ENCODE measurements at places on chromosomes 11 and 22. TPM values are rescaled to one million over a fixed set of nuclear protein-coding genes. Genes with fewer than 3 reads are reported as not detected.

Gene FOLR2
- total RNA-seq = 18.9 TPM

Gene OR56A1
- total RNA-seq = 0.03 TPM

Gene TSPO
- total RNA-seq = 322 TPM

Gene IGLL1
- not detected for total RNA-seq

Gene MSANTD4
- 14.6 TPM for total RNA-seq

Gene SYT8
- total RNA-seq = 218 TPM

Gene FOLR3
- total RNA-seq = 0.26 TPM

Gene YAP1
- 154 TPM for total RNA-seq

Gene NAV2
- 5.3 TPM for total RNA-seq

Gene CADM1
- total RNA-seq = 20.3 TPM

Gene C22orf31
- not detected for total RNA-seq

Gene OR8D1
- total RNA-seq = not detected

Gene GVQW3
- 3.0 TPM for total RNA-seq

Measured in mucosa of gallbladder (tissue), 1 donor.